ENCODE measurements at places on chromosomes 1 and 21. TPM values are rescaled to one million over a fixed set of nuclear protein-coding genes. Genes with fewer than 3 reads are reported as not detected.

The F3 gene
- 144 TPM for total RNA-seq

The C1QTNF12 gene
- total RNA-seq, result 1.7 TPM

DNA sequence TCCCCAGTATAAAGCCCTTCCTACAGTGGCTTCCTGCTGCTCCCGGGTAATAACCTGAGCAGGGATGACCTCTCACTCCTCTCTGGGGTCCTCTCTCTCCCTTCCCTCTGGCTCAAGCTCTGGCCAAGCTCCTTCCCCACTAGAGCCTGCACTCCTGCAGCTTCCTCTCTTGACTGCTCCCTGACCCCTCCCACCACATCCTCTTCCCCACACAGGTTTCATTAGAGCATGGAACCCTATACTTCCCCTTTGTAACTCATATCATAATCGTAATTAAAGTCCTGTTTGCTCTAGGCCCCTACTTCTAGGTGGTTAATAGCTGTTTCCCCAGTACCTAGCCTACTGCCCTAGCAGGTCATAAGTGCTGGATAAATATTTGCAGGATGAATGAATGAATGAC lies 146.2 kb downstream of the C1orf21 start:
- no peak overlapping the region for H3K4me3 ChIP-seq
- no peaks in the 10 kb centered on the region for H3K27me3 ChIP-seq
- no peaks in the 10 kb centered on the region for H3K4me1 ChIP-seq
- peak overlapping the region; percentile 22 for H3K27ac ChIP-seq
- DNase-seq, result no peak

DNA sequence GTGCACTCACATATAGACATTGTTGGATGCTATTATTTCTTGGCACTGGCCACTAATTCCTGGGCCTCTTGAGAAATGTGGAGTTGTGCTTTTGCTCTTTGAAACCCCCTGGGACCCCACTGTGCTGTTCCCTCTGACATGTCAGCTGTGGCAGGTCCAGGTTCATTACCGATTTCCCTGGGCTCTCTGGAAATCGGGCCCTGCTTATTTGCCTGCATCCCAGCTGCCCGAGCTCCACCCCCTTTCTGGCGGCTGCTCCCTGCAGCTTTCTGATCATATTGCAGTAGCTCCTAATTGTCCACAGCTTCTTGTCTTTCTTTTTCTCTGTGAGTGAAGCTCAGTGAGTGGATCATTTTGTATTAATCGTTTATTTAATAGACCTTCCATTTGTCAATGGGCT lies 183.7 kb upstream of the FAM78B start:
- H3K27ac ChIP-seq, result no peak overlapping the region
- no peaks in the 10 kb centered on the region for H3K27me3 ChIP-seq
- H3K36me3 ChIP-seq, result no peaks in the 10 kb centered on the region
- H3K4me3 ChIP-seq, result no peak overlapping the region

DNA sequence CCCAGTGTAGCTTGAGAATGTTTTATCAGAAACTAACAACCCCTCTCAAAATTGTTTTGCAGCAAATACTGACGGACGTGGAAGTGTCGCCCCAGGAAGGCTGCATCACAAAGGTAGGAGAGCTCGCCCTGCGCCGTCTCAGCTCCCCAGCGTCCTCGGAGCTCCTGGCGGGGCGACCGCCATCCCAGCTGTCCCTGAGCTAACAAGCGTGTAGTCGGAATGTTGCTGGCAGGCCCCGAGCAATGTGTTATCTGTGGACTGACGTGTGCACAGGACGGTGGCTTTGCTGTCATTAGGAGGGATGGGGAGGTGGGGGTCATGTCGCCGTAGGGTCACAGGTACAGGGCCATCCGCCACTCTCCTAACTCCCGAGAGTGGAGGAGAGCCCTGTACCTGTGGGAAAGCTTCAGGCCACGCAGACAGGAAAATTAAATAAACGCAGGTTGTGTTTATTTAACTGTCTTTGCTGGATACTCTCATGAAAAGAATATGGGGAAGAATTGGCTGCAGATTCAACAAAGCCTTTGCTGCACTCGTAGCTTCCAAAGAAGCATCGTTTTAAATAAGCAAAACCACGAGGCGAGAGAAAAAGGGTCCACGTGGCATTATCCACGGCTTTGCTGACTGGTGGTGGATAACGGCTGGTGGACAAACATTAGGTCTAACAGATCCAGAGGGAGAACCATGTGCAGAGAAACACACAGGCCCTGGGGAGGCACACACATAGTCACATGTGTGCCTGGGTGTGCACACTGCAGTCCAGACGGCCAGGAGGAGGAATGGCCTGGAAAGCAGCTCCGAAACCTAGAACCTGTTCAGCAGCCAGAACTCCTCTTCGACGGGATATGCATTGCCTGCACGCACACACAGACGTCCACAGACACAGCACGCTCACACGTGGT lies 175.3 kb downstream of the PRDM16 start:
- no peak overlapping the region for H3K27ac ChIP-seq
- peaks cover 5% of the 10 kb centered on the region for H3K27me3 ChIP-seq
- no peak for DNase-seq
- H3K36me3 ChIP-seq, result no peaks in the 10 kb centered on the region
- H3K4me3 ChIP-seq, result no peak overlapping the region
- H3K4me1 ChIP-seq, result no peaks in the 10 kb centered on the region

DNA sequence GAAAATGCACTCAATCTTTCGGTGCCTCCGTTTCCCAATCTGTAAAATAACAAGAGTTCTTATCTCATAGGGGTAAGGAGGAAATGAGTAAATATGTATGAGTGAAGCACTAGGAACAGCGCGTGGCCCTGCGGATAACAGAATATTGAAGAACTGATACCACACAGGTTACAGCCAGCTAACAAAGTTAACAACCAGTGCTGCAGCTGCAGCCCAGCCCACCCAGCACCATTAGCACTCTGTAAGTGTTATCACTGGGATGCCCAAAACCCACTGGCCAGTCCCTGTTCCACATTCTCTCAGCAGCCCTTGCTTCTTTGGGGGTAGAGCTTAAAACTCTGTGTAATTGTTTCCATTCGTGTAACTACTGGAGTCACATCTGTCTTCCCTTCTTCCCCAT lies 89.5 kb downstream of the VWA5B1 start:
- no peaks in the 10 kb centered on the region for H3K36me3 ChIP-seq
- DNase-seq, result no peak
- no peaks in the 10 kb centered on the region for H3K27me3 ChIP-seq
- H3K27ac ChIP-seq, result no peak overlapping the region

DNA sequence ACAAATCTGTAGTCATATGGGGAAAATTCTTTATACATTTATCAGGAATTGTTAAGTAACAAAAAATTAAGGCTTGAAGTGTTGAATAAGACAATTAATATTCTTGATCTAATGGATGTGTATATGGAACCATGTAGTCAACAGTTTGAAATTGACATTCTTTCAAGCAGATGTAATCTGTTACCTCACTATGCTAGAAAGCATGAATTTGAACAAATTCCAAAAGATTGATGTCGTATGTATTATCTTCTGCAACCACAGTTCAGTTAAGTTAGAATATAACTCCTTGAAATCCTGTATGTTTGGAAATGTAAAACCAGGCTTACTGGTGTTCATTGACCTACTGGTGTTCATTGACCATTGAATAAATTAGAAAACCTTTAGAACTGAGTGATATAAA lies 16.1 kb downstream of the CCDC18 start:
- no peak for DNase-seq
- no peaks in the 10 kb centered on the region for H3K4me1 ChIP-seq
- H3K27me3 ChIP-seq, result no peaks in the 10 kb centered on the region
- no peaks in the 10 kb centered on the region for H3K36me3 ChIP-seq
- no peak overlapping the region for H3K4me3 ChIP-seq

- H3K4me1 ChIP-seq, result no peaks in the 10 kb centered on the region
- no peaks in the 10 kb centered on the region for H3K27me3 ChIP-seq
- H3K36me3 ChIP-seq, result no peaks in the 10 kb centered on the region
- no peak overlapping the region for H3K27ac ChIP-seq
- no peak overlapping the region for H3K4me3 ChIP-seq
Measured at GRCh38 chr1:192821296-192821695, 12.5 kb downstream of the RGS2 start.

- no peak overlapping the region for H3K27ac ChIP-seq
- no peaks in the 10 kb centered on the region for H3K36me3 ChIP-seq
- H3K4me1 ChIP-seq, result peaks cover 9% of the 10 kb centered on the region
- no peak overlapping the region for H3K4me3 ChIP-seq
- no peak for DNase-seq
Measured at GRCh38 chr21:37675202-37675801, 241.0 kb downstream of the KCNJ6 start.

GRCh38 chr1:93963585-93963984 lies 54.4 kb upstream of the GCLM start:
- no peak overlapping the region for H3K4me3 ChIP-seq
- H3K27me3 ChIP-seq, result no peaks in the 10 kb centered on the region
- no peaks in the 10 kb centered on the region for H3K36me3 ChIP-seq
- peak overlapping the region; percentile 59 for H3K27ac ChIP-seq
- H3K4me1 ChIP-seq, result peaks cover 63% of the 10 kb centered on the region
- DNase-seq, result no peak

The TSSK3 gene
- total RNA-seq, result not detected

DNA sequence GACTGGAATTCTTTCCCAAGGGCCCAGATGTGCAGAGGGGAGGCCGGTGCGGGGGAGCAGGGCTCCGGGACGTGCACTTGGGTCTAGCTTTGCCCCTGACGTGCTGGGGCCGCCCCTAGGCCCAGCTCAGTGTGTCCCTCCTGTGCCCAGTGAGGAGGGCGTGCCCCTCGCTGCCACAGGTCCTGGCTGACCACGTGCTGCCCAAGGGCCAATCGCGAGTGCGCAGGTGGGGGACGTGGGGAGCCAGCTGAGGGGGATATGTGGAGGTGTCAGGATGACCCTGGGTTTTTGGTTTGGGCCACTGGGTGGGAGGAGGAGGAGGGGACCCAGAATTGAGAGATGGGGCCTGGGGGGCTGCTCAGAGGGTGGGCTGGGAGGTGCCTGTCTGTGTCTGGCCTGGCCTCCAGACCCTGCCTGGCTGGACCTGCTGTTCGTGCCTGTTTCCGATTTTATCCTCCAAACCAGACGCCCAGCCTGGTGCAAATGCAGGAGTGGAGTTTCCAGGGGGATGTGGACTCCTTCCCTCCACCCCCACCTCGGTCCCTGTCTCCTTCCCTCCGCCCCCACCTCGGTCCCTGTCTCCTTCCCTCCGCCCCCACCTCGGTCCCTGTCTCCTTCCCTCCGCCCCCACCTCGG lies 6.1 kb upstream of the RNF223 start:
- no peaks in the 10 kb centered on the region for H3K27me3 ChIP-seq
- H3K4me3 ChIP-seq, result peak overlapping the region; percentile 4
- peaks cover 14% of the 10 kb centered on the region for H3K4me1 ChIP-seq
- H3K36me3 ChIP-seq, result no peaks in the 10 kb centered on the region
- peak overlapping the region; percentile 52 for H3K27ac ChIP-seq

GRCh38 chr1:20597650-20598049 lies 8.8 kb downstream of the CDA start:
- H3K36me3 ChIP-seq, result no peaks in the 10 kb centered on the region
- no peak overlapping the region for H3K27ac ChIP-seq
- no peaks in the 10 kb centered on the region for H3K27me3 ChIP-seq
- DNase-seq, result no peak
- peaks cover 8% of the 10 kb centered on the region for H3K4me1 ChIP-seq

GRCh38 chr1:51576923-51577322 lies 40.0 kb upstream of the OSBPL9 start:
- no peak for DNase-seq
- H3K27ac ChIP-seq, result no peak overlapping the region
- no peaks in the 10 kb centered on the region for H3K4me1 ChIP-seq
- H3K27me3 ChIP-seq, result no peaks in the 10 kb centered on the region

DNA sequence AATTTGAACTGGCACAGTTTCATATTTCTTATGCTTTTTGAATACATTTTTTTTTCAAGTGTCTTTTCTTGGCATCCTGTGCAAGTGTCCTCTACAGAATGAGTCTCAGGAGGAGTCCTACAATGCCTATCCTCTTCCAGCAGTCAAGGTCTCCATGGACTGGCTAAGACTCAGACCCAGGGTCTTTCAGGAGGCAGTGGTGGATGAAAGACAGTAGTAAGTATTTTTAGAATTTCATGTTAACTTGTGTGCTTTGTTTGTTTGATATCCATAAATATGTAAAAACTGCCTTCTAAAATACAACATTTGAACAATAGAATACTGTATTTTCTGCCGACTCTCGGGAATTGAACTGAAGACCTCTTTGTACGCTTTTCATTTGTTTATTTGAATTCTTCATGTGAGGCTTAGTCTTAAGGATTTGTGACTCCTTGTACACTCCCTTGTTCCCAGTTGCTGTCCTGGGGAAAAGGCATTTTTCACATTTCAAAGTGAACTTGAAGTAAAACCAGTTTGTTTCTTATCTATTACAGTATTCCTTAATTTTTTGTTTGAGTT lies 56.6 kb downstream of the NCF2 start:
- peaks cover 100% of the 10 kb centered on the region for H3K36me3 ChIP-seq
- H3K4me3 ChIP-seq, result no peak overlapping the region
- no peaks in the 10 kb centered on the region for H3K4me1 ChIP-seq
- DNase-seq, result no peak
- no peak overlapping the region for H3K27ac ChIP-seq
- H3K27me3 ChIP-seq, result no peaks in the 10 kb centered on the region

The SLC1A7 gene
- not detected for total RNA-seq

DNA sequence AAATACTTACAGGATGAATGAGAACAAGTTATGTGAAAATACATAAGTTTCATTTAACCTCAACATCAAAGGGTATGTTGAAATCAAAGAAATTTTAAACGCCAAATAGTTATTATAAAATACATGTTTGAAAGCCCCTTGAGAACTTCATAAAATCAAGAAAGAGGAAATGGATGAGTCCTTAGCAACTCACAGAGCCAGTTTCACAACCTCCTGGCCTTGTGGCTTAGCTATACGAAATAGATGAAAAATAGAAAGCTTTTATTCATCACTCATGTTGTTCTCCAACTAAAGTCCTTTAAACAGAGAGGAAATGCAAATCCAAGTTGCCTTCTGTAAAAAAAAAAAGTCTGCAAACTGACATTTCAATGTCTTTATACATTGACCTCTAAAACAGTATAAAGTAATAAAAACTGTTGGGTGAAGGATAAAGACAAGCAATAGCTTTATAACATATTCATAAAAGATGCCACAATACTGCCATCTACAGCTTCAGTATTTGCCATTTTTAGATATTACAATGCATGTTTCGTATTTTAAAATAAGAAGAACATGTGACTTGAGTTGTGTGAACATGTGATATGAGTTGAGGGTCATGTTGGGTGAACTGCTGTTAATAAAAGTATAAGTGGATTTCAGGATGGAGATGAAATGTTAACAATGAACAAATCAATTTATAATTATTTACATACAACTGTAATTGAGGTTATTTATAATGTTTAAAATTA lies 847.8 kb downstream of the MRPL39 start:
- no peaks in the 10 kb centered on the region for H3K27me3 ChIP-seq
- no peaks in the 10 kb centered on the region for H3K36me3 ChIP-seq
- no peak overlapping the region for H3K27ac ChIP-seq
- H3K4me1 ChIP-seq, result no peaks in the 10 kb centered on the region
- DNase-seq, result no peak
- no peak overlapping the region for H3K4me3 ChIP-seq

The HSD3B1 gene
- total RNA-seq, result not detected

- H3K4me1 ChIP-seq, result peaks cover 37% of the 10 kb centered on the region
- peak overlapping the region; percentile 92 for H3K27ac ChIP-seq
- no peak overlapping the region for H3K4me3 ChIP-seq
- no peaks in the 10 kb centered on the region for H3K36me3 ChIP-seq
- H3K27me3 ChIP-seq, result peaks cover 60% of the 10 kb centered on the region
Measured at GRCh38 chr1:1360506-1361169, 2.3 kb upstream of the MXRA8 start.

All from esophagus squamous epithelium (tissue), 5 donors.